ENCODE measurements at places on chromosomes 7 and 10. TPM values are rescaled to one million over a fixed set of nuclear protein-coding genes. Genes with fewer than 3 reads are reported as not detected.
A peak's percentile ranks its signal among the peaks of the same experiment; 100 is the strongest.

GRCh38 chr7:45224832-45225231, 67.2 kb downstream of the RAMP3 start:
- no peak for DNase-seq

- DNase-seq = no peak
Measured at GRCh38 chr7:131424219-131424822, 96.6 kb downstream of the MKLN1 start.

- peak; percentile 45 for DNase-seq
Measured at GRCh38 chr10:26486990-26487850, 49.1 kb downstream of the APBB1IP start.

GRCh38 chr7:16652240-16652583, 6.2 kb downstream of the BZW2 start:
- no peak for DNase-seq

GRCh38 chr7:6158424-6159096, 113.9 kb downstream of the CYTH3 start:
- DNase-seq = no peak

DNA sequence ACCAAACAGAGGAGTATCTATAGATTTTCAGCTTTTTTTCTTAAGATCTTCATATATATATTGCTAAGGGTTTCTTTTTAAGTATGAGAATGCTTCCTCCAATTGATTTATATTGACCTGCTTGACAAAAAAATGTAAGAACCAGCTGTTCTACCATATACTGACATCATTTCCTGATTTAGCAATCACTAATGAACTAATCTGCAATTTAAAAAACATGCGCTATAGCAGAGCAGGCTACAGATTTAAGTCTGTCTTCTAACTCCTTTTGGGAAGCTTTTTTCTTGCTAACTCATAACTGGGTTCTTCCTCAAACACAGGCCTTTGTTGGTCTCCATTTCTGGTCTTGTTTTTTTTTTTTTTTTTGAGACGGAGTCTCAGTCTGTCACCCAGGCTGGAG, 33.2 kb downstream of the ABCC2 start:
- DNase-seq = no peak

FGFBP3 gene
- total RNA-seq = 2.9 TPM

FAM25C gene
- not detected for total RNA-seq

SPDYE17 gene
- not detected for total RNA-seq
